Fibroblast of the aortic adventitia (primary cell): ENCODE measurements at places on chromosomes 5 and 9.

GRCh38 chr9:101029315-101030085 is 973 bp downstream of the PLPPR1 start:
- DNase-seq = no peak

- no peak for DNase-seq
Observed at GRCh38 chr5:2155556-2155955, 272.8 kb upstream of the IRX4 start.

DNA sequence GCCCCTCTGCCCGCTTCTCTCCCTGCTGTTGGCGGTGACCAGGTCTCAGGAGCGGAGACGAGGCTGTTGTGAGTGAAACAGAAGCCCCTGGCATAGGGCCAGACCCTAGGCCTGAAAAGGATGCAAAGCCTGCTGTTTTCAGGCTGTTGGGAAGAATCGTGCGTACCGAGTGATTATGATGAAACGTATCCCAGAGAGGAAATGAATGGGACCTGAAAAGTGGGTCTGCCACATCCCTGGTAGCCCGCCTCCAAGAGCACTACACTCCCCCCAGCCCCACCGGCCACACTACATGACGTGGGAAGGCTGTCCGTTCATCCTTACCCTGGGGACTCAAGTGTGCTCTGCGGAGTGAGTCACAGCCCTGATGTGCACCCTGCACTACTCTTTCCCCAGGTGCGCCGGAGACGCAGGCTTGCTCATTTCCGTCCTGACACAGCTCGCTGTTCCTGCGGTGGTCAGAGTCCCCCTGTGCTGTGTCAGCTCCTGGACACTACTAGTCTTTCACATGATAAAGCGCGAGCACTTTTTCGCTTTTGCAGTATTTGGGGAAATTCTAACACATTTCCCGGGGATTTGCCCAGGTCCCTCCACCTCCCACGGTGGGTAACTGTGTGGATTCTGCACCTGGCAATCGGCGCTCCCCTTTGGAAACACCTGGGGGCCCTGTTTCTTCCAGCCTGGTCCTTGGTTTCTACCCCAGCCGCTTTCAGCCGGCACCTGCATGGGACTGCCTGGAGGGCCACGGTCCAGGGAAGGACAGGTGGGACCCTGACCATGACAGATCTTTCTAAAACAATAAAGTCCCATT is 91.5 kb downstream of the ANKRD33B start:
- no peak for DNase-seq

DNA sequence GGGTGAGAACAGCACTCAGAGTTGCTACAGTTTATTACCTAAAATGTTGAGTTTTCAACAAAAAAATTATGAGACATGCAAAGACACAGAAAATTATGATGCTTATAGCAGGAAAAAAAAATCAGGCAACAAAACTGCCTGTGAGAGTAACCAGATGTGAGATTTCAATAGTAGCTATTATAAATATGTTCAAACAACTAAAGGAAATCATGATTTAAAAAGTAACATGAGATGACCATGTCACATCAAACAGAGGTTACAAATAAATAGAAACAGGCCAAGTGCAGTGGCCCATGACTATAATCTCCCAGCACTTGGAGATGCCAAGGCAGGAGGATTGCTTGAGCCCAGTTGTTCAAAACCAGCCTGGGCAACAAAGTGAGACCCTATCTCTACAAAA is 12.1 kb upstream of the RIMOC1 start:
- no peak for DNase-seq

DNA sequence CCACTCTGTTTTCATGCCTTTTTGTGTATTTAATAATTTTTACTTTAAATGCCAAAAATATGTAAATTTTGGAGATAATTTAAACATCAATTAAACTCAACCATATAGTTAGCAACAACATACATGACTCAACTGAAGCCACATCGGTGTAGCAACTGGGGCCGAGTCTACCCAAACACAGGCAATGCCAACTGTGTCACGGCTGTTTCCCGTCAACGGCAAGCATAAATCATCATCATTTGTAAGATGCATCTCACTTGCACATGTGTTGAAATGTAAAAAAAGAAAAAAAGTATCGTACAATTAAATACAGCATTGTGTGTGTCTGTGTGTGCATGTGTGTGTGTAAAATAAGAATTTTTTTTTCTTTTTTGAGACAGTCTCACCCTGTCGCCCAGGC is 160.1 kb upstream of the TAS2R1 start:
- no peak for DNase-seq

DNA sequence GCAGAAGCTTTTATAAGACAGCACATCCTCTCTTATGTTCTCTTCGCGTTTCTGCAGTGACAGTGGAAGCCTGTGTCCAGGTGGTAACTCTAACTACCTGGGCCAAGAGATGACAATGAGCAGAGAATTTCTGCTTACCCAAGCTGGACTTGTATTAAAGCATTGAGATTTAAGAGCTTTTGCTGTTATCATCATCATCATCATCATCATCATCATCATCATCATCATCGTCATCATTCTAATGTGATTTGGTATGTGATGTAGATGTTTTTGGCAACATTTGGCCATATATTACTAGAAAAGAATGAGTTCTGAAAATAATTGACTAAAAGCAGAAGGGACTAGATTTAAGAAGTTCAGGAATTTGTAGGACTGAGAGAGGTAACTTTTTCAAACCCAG is 401.3 kb downstream of the BRINP1 start:
- DNase-seq = no peak

- no peak for DNase-seq
Observed at GRCh38 chr5:76271836-76272235, 131.2 kb upstream of the IQGAP2 start.

GRCh38 chr5:139759219-139759721 is 36.3 kb upstream of the PSD2 start:
- DNase-seq = no peak

GRCh38 chr9:105901514-105902109 is 207.3 kb downstream of the TMEM38B start:
- DNase-seq = no peak

DNA sequence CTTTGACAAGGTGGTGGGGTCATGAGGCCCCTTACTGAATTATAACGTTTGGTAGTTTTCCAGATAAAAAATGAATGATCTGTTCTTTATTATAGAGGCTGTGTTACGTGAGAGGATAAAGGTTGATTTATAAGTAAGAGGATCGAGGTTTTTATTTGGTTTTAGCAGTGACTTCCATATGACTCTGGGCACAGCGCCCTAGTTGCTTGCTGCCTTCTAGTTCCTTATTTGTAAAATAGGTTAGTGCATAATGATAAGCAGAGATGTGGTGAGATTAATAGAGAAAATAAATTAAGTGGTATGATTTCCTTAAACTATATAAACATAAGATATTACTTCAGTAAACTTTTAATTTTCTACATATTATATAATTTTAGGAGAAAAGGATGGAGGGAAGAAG is 29.8 kb downstream of the MRRF start:
- DNase-seq = no peak
